Fibroblast of gingiva (primary cell): ENCODE measurements at places on chromosomes 3 and 15.

DNA sequence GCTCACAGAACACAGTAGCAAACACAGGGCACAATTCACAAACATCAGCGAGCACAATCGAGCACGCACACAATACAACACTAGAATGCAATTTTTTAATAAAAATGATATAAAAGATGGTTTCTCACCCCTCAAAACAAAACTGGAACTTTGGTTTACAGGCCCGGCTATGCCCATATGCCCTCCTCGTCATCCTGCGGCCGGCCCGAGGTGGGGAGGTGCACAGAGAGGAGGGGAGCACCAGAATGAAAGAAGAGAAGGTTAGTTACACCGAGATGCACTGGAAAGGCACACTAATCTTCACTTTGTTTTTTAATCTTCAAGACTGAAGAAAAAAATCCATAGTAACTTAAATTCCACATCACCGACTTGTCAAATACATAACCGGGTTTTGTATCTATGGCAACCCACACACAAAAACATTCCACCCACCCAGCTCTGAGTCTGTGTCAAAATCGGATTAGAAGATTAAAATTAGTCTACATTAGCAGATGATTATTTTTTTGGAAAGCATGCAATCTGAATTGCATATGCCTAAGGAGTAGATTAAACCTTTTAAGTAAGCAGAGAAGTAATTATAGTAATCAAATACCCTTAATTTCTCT lies 196.7 kb upstream of the WNT5A start:
- DNase-seq: no peak

- DNase-seq: no peak
Measured at GRCh38 chr3:190205739-190206138, 85.0 kb upstream of the P3H2 start.

DNA sequence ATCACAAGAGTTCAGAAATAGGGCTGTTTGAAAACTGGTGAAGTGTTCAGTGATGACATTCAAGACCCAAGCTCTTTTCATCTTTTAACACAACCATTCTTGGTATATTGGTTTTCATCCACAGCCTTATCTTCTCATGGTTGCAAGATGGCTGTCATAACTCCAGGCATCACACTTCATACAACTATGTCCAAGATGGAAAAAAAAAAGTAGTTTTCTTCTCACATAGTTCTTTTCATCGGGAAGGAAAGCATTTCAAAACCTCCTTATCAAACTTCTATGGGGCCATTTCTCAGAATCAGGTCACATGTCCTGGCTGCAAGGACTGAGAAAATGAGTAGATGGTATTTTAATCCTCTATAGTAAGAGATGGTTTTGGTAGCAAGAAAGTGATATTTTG lies 21.1 kb upstream of the MFSD1 start:
- no peak for DNase-seq

DNA sequence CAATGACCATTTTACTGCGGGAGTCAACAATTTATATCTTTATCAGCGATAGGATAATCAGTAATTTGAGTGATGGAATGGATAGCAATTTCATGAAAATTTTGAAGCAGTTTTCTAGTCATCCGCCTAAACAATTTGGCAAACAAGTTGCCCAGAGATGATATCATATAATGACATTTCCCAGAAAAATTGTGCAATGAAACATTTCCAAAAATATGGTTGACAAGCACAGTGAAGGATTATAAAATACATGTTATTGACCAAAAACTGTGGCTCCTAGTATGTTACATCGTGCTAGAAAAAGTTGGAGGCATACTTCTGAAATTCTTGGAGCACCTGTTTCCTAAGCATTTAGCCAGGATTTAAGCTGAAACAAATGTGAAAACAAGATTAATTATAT lies 145.1 kb downstream of the GHSR start:
- peak; percentile 41 for DNase-seq

GRCh38 chr3:139686206-139686605 lies 8.4 kb upstream of the NMNAT3 start:
- DNase-seq: no peak

DNA sequence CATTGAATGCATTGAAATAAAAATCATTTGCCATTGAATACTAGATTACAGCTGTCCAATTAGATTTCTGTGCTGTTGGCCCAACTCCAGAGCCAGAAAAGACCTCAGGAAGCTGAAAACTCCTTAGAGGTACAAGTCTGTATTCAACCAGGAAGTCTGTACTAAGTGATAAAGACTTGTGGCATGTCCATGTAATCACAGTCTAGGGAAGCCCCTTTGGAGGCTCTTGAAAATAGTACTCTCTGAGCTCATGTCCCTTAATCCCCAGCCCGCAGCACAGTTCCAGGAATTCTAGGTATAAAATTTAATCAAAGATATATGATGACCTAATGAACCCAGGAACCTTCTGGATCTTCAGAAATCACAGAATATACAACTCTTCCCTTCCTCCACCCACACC lies 279.4 kb downstream of the RSL24D1 start:
- no peak for DNase-seq

DNA sequence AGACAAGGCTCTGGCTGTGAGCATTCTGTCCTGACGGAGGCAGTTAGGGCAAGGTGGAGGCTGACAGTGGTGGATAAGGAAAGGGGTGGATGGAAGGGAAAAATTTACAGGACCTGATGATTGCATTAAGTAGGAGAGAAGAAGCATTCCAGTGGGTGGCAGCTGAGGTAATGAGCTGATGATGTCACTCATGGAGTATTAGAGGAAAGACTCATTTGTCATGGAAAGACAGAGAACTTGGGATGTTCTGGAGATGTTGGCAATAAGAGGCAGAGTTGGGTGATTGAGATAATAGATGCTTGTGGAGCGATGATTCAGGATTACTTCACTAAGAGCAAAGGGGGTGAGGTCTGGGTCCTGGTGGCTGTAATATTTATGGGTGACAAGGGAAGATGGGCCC lies 63.6 kb upstream of the SCN5A start:
- no peak for DNase-seq

GRCh38 chr3:152175528-152175889 lies 93.2 kb upstream of the MBNL1 start:
- peak; percentile 92 for DNase-seq

DNA sequence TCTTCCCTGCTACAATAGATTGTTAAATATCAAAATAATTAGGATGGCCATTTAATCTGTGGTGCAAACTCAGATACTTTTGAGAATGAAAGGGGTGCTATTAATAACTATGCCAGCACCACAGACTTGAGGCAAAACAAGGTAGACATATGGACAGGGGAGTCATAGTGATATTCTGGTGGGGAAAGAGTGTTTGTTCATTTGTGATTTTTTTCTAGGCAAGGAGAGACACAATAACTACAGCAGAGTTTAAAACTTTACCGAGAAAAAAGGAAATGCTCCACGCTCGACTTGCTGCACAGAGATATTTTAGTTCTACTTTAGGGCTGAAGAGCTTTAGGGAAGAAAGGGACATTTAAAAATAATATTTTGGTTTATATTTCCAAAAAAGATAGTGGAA lies 611.2 kb upstream of the GRM7 start:
- no peak for DNase-seq

GRCh38 chr3:101778385-101779046 lies 495 bp upstream of the NXPE3 start:
- DNase-seq: no peak

GRCh38 chr3:10280177-10280529 lies 12.6 kb downstream of the GHRL start:
- DNase-seq: no peak

DNA sequence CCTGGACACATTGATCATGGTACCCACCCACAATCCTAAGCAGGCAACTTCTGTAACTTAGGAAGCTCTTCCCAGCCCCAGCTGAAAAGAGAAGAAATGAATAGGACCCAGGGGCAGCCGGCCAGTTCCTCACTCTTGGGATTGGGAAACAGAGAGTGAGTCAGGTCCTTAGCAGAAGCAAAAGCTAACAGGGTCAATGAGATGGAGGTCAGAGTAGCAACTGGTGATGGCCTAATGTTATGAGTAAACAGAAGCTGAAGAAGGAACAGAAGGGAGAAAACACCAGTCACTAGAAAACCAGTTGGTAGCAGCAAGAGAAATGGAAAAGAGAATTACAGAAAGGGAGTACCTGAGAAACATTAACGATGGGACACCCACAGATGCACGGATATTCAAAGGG lies 20.0 kb downstream of the RIOX2 start:
- peak; percentile 92 for DNase-seq

GRCh38 chr3:46414739-46415138 lies 7.7 kb downstream of the CCRL2 start:
- no peak for DNase-seq

- DNase-seq: no peak
Measured at GRCh38 chr3:72043204-72044133, 258.5 kb upstream of the PROK2 start.

DNA sequence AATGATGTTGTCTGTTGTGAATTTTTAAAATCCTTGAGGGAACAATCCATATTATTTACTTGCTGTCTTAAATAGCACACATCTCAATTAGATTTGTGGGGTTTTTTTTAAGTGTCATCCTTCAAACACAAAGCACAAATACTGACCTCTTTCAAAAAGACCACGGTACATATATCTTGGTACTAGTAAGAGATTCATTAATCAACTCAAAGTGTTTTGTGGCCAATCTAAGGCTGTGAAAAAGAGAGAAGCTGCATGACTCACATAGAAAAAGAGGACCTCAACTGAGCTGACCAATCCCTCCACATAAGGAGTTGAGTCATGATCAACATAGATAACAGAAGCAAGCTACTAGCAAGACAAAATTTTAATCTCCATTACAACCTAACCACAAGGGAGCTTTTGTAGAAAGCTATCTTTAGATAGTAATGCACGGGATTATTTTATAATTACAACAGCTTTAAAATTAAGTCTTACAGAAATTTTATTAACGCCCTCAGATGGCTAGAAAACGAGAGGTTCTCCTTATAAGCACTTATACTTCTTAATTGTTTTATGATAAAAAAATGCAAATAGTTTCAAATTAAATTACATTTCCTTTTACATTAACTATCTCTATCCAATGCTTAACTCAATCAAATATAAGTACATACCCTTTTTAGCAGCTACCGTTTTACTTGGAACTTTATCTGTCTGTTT lies 60.5 kb downstream of the TOP2B start:
- no peak for DNase-seq

- peak; percentile 14 for DNase-seq
Measured at GRCh38 chr3:147654827-147655226, 245.7 kb downstream of the ZIC1 start.

DNA sequence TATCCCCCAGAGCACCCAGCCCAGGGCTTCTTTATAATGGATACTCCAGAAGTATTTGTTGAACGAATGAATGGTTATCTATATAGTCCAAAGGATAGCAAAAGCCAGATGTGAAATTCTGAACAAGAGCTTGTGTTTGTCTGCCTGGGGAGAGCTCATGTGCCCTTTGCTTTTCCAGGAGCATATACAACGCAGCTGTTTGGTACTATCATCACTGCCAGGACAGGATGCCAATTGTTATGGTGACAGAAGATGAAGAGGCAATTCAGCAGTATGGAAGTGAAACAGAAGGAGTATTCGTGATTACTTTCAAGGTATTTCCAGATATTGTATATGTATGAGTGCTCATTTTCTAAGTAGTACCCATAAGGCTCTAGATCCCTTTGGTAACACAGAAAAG lies 15.2 kb downstream of the DIS3L start:
- DNase-seq: no peak

- DNase-seq: no peak
Measured at GRCh38 chr3:38599886-38600285, 49.6 kb downstream of the SCN5A start.

GRCh38 chr3:180829409-180830405 lies 82.8 kb upstream of the FXR1 start:
- DNase-seq: no peak

GRCh38 chr3:193978030-193978429 lies 157.9 kb upstream of the HES1 start:
- DNase-seq: no peak

- DNase-seq: no peak
Measured at GRCh38 chr3:159843840-159844730, 144.6 kb upstream of the IL12A start.

DNA sequence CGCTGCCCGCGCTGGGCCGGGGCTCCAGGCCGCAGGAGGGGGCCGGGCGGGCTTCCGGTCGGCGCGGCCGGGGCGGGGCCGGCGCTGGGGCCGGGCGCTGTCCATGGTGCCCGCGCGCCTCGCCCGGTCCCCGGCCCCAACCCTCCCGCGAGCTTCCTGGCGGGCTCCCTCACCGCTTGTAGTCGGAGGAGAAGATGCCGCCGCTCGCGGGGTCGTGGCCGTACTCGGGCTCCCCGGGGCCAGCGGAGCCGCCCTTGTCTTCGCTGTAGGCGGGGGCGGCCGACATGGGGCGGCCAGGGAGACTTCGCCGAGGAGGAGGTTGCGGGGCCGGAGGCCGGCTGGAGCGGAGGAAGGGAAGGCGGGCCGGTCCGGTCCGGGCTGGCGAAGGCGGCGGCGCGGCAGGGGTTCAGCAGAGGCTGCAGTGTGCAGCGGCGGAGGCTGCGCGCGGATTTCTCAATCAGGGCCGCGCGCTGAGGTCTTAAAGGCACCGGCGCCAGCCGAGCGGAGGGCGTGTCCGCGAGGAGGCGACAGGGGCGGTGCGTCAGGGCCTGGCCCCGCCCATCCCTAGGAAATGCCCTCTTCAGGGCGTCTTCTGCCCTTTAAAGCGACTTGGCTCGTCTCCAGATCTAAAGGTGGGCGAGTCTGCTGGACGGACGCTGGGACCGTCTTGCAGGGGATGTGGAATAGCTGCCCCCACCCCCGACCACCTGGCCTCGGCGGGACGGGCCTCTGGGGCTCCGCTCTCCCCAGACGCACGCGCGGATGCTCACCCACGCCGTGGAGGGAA lies at the start of gene AP3B2:
Gene AP3B2, minus strand, starts transcription at position 455 of the 787 bp plus-strand sequence. Its CDS starts 169 bp downstream, at position 286.
- peak; percentile 70 for DNase-seq

- DNase-seq: no peak
Measured at GRCh38 chr3:45964139-45964538, 20.9 kb downstream of the CXCR6 start.

DNA sequence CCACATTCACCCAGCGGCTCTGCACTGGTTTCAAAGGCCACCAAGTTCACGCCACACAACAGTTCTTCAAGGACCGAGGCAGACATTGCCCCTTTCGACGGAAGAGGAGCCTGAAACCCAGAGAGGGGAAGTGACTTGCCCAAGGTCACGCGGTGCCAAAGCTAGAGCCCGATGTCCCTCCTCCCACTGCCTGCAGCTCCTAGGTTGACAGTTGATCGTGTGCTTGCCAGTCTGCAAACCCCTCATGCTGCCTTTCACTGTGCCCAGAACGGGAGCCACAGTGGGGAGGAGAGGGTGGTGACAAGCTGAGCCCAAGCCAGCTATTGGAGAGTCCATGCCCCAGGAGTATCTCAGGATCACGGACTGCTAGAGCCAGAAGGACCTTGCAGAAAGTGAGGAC lies 230.9 kb downstream of the XXYLT1 start:
- DNase-seq: no peak

GRCh38 chr3:34363881-34364280 lies 565.5 kb downstream of the PDCD6IP start:
- no peak for DNase-seq
